Erythroblast (primary cell): ENCODE measurements at places on chromosomes 1 and 21.

GRCh38 chr1:19710825-19711611 lies 46.3 kb downstream of the HTR6 start:
- DNase-seq = no peak

GRCh38 chr1:216542741-216543140 lies 119.5 kb upstream of the USH2A start:
- DNase-seq = no peak

DNA sequence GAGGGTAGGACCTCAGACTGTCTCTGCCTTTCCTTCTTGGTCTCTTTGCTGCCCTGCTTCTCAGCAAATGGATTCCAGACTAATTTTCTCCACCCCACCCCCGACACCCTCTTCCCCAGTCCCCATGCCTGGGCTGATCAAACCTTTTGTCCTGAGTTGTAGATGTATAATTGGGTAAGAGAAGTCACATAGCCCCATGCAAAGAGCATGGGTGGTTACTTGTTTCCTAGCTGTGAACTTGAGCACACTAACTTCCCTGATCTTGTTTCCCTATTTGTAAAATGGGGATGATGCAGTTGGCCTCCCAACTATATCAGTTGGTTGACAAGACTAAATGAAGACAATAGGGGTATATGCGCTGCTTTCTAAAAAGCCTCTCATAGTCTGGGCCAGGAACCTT lies 9.2 kb downstream of the PADI6 start:
- DNase-seq = no peak

DNA sequence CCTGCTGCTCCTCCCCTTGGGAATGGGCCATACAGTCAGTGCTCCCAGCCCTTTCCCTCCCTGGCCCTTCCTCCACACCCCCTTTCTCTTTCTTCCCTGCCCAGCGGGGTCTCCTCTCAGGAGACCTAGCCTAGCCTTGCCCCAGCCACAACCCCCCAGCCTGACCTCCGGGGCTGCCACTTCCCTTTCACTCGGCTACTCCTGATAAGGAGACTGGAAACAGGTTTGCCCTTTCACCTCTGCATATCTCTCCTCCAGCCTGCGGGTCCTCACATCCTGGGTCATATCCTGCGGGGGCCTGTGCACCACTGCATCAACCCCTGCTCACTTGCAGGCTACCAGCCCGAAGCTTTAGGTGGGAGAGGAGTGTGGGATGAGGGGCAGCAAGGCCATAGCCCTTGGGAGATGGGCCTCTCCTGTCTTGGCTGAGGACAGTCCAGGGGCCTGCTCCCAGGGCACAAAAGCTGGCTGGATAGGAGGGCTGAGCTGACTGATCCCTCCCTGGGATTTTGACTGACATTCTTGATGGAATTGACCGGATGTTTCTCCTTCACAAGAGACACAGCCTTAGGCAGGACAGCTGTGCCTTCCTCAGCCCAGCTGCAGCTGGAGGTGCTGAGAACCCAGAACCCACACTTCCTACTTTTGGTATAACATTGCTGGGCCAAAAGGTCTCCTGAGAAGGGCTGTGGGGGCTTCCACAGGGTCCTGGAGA lies 19.2 kb upstream of the ALX3 start:
- no peak for DNase-seq
